ENCODE measurements at places on chromosomes 12 and 14.

DNA sequence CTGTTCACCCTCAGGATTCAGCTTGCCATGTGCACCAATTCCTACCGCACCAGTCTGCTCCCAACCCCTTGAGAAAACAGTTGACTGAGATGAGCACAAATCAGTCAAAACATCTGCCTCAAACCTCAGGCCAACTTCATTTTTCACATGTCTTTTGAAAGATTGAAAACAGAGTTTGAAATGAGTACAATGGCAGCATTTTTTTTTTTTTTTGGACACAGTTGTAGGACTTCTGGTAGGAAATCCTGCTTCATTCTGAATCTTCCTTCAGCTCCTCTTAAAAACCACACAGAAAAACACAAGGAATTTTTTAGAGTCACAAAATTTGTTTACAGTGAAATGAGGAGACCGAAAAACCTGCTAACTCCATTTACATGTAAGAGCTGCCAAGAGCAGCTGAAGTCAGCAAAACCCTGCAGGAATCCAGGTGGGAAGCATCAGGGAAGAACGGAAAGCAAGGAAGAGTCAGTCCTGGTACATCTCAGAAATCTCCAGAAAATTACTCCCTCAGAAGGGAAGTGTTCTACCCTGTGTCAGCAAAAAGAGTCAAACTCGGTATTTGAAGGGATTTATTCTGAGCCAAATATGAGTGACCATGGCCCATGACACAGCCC lies 100.3 kb upstream of the TMTC1 start:
- DNase-seq = no peak

- no peak for DNase-seq
Observed at GRCh38 chr12:67543021-67543770, 105.3 kb upstream of the DYRK2 start.

- no peak for DNase-seq
Observed at GRCh38 chr14:74551431-74552371, 58.1 kb downstream of the ISCA2 start.

DNA sequence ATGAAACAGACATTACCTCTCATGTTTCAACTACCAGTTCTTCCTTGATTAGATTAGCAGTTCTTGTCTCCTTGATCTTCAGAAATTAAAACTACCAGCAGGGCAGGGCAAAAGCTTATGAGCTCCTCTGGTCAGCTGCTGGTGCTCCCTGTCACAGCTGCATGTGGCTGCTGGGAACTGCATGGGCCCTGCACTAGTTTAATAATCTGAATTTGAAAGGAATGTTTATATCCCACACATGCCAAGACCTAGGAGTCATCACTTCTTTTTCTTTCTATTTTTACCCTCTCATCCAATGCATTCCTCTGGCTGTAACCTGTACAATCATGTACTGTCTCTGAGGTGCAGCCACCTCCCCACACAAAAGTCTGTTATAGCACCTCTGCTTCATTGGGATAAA lies 73.9 kb downstream of the ARMH4 start:
- peak; percentile 55 for DNase-seq

- DNase-seq = no peak
Observed at GRCh38 chr12:50224026-50224692, 57.0 kb upstream of the CERS5 start.

DNA sequence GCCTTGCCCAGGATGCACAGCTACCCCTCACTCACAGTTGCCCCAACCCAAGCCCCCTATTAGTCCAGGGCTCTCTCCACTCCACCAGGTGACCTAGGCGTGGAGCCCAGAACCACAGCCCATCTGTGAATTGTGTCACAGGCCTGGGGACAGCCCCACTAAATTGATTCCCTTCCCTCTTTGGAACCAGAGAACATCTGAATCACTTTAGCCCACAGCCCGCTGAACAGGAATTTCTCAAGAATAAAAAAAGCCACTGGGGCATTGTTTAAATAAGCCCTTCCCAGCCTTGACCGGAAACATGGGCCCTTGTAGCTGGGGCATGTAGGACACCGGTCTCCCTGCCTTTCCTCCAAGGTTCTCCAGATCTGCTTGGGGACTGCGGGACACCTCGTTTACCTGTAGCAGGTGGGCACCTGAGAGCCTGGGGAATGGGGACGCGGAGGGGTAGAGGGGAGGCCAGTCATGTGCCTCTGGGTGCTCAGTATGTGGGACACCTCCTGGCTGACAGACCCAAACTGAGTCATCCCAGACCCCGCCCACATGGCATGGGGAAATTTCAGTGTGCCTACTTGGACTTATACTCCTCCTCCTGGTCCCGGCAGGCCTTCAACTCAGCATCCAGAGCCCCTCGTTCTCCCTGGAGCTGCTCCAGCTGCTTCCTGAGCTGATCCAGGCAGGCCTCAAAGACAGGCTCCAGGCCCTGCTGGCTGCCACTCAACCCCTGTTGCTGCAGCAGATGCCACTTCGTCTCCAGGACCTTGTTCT lies 1.3 kb downstream of the KRT78 start:
- DNase-seq = no peak

DNA sequence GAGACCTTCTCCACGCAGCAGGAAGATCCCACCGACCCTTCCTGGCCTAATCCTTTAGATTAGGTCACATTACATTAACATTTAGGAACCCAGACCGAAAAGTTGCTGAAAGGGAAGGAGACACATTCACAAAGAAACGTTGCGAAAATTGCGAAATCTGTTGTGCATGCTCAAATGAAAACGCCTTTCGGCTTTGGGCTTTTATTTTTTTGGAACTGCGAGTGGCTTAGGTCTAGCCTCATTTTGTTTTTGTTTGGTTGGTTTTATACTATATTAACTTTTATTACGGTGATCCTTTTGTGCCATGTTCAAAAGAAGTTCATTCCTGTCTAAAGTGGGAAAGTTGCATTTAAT lies 1.5 kb downstream of the MYF6 start:
- no peak for DNase-seq

GRCh38 chr14:29757711-29758233 lies 169.9 kb downstream of the PRKD1 start:
- no peak for DNase-seq

DNA sequence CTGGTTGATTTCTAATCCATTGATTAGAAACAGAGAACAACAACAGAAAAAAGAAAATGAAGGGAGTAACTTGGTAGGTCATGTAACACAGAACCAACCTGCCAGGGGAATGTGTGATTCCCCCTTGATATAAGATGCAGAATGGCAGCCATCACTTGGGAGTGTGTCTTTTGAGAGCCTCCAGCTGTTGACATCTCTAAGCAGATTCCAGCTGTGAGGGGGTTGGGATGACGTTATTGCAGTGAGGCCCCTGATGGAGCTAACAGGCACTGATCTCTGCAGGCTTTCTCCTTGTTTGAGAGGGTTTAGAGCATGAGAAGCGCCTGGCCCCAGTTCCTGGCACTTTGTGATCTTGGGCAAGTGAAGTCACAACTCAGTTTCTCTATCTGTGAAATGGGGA lies 124.9 kb downstream of the PELI2 start:
- no peak for DNase-seq

GRCh38 chr12:71124835-71125460 lies 32.9 kb downstream of the TSPAN8 start:
- DNase-seq = no peak

GRCh38 chr12:65325183-65325582 lies 46.7 kb downstream of the MSRB3 start:
- no peak for DNase-seq

GRCh38 chr12:22459838-22460490 lies 84.4 kb downstream of the C2CD5 start:
- DNase-seq = no peak

DNA sequence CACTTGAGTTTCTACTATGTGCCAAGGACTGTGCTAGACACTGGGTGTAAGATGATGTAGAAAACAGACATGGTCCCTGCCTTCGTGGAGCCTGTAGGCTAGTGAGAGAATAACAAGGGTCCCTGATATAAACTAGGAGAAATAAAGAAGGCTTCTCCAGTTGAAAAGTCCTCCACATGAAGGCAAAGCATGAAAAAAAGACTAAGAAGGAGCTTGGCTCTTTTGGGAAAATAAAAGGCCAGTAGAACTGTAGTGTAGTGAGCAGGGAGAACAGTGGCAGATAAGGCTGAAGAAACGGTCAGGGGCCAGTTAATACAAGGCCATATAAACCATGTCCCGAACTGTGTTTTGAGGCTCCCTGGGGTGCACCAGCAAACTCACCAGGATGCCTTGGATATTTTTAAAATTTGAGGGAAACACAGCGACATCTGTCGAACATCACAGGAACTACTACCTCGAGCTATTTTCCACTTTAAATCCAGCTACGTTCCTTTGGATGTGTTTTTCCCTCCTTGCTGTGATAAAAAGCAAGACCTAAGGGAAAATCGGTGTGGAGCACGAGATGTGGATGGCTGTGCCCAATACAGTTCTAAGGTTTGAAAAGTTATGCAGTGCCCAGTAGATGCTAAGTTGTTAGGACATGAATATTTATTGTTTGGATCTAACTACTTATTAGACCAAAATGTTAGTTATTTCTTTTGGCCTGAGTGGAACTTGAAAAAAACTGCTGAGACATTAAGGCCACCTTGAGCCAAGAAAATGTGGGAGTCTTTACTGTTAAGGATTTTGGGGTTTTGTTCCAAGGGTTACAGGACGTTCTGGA lies 8.5 kb upstream of the CFL2 start:
- DNase-seq = no peak

DNA sequence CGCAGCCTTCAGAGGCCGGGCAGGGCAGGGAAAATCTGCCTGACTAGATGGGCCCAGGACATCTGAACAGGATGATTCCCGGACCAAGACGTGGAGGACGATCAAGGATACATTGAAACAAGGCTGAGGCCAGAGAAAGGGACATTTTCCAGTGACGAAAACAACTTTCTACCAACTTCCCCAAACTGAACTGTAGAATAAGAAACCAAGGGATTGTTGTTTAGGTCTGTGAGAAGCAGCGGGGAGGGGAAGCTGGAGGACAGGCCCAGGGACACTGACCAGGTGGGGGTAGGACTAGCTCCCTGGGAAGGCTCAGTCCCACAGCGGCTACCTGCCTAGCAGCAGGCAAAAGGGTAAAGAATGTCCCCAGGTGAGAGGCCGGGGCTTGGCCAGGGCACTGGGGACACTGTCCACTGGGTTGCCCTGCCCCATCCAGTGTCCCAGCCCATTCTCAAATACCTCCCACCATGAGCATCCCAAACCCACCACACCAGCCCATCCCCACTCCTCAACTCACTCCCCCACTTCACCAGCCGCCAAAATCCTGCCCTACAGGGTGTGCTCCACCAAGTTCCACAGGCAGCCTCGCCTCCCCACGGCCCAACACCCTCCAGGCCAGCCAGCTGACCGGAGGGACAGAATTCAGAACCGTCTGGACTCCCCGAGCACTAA lies 995 bp downstream of the TNFRSF1A start:
- DNase-seq = no peak

DNA sequence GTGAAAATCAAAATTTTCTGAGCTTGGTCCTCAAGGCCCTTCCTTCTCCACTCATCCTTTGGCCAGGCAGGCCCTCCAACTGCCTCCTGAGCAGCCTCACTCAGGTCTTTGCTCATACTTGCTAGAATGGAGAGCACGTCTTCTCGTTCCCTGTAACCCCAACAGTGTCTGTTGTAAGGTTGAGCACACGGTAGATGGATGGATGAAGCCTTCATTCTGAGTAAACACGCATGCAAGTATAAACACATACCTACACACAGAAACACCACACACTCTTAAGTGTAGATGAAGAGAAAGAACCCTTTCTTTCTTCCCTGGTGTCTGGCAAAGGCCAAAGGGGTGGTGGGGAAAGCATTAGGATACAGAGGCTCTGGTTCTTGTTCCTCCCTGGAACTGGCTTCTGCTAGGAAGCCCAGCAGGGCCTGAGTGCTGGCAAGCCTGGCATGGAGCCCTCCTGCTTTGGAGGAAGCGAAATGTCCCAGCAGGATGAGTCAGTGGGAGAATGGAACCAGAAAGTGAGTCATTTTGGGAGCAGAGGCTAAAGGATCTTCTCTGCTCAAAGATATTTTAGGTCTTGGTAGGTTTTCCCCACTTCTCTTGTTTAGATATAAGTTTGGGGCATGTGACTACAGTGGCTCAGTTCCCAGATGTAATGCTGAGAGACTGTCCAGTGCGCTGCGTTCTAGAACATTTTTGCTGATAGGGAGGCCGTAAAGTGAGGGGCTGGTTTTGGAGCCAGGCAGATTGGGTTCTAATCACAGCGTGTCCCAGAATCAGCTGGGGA lies 127.4 kb downstream of the CACNA1C start:
- peak; percentile 85 for DNase-seq

DNA sequence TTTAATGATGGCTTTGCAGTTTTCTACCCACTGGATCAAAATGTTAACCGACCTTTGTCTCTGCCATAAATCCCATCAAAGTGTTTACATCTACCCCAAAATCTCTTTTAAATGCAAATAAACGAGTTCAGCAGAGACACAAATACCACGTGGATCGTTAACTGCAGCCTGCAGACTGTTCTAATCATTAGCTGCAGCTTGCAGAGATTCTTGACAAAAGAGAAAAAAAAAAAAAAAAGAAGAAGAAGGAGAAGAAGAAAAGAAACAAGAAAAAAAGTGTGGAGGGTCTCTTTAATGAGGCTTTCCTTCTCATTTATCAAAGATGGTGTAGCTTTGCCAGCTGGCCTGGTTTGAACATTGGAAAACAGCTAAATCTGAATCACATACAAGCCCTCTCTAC lies 275.7 kb downstream of the NEDD1 start:
- DNase-seq = no peak

DNA sequence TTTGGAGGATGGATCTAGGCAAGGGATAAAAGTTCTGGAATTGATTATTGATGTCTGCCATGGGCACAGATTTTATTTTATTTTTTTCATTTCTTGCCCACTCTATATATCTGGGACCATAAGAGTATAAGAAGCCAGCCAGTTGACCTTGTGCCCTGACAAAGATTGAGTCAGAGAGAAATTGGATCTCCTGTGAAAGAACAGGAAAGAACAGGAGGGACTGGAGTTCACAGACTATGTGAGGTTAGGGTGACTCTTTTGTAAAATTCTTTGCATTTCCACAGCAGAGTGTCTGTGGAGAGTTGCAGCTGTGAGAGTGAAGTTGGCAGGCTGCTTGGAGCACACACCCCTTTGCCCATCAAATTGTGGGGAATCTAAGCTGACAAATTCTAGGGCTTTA lies 358.4 kb upstream of the TBX3 start:
- DNase-seq = no peak

- DNase-seq = no peak
Observed at GRCh38 chr14:33949411-33949893, 1.4 kb downstream of the EGLN3 start.

GRCh38 chr12:6341417-6342139 lies at the start of gene TNFRSF1A:
Gene TNFRSF1A (minus strand): TSS chr12:6342076. CDS start chr12:6341814, 262 bp downstream.
- peak; percentile 59 for DNase-seq

DNA sequence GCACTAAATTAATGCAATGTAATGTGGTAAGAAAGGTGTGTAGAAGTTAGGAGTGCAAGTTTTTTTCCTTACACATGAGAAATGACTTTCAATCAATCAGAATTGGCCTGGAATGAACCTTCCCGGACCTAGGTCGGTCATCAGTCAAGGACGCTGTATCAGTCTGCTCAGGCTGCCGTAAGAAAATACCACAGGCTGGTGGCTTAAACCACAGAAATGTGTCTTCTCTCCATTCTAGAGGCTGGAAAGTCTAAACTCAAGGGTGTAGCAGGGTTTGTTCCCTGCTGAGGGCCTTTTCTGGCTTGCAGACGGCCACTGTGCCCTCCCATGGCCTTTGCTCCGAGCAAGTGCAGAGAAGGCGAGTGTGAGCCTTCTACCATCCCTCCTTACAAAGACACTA lies 86.6 kb upstream of the DYNC1H1 start:
- DNase-seq = no peak

GRCh38 chr12:304805-305204 lies 42.2 kb upstream of the SLC6A13 start:
- DNase-seq = no peak
